MCF 10A (cell line): ENCODE measurements at places on chromosomes 11 and 22.
A peak's percentile ranks its signal among the peaks of the same experiment; 100 is the strongest.

- no peak for DNase-seq
Measured at GRCh38 chr22:39237318-39238100, 7.3 kb downstream of the PDGFB start.

DNA sequence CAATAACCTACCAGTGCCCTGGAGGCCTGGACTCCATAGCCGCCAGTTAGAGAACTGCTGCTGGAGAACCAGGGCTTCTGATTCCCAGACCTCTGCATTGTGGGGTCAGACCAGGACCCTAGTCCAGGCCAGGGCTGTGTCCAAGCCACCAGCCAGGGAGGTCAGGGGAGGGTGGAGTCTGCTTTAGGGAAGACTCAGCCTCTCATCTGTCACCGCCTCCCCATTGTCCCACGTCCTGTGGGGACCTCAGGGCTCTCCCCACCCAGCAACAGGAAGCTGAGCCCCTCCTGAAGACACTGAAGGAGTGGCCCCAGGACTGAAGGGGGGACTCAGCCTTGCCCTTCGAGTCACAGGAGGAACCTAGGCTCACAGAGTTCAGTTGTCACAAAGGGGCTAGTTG, 41.2 kb downstream of the PDE2A start:
- no peak for DNase-seq

DNA sequence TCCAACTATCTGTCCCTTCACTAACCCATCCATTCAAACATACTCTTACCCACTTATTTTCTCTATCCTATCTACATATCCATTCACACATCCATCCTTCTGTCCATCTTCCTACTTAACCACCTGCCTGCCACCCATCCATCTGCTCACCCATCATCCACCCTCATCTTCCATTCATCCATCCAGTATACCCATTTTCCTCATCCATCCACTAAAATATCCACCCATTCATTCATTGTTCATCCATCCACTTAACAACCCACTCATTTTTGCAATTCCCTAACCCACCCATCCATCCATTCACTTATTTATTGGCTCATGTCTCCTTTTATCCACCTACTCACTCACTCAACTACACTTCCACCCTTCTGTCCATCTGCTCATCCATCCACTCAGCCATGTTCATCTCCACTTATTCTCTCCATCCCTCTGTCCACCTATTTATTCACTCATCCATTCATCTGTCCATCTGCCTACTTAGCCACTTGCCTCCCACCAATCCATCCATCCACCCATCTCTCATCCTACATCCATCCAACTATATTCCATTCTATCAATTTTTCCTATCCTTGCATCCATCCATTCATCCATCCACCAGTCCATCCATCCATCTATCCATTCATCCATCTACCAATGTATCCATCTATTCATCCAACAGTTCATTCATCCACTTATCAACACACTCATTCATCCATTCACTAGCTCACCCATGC, 10.6 kb downstream of the LHFPL7 start:
- DNase-seq: no peak

- DNase-seq: no peak
Measured at GRCh38 chr11:43010042-43010441, 301.8 kb upstream of the API5 start.

DNA sequence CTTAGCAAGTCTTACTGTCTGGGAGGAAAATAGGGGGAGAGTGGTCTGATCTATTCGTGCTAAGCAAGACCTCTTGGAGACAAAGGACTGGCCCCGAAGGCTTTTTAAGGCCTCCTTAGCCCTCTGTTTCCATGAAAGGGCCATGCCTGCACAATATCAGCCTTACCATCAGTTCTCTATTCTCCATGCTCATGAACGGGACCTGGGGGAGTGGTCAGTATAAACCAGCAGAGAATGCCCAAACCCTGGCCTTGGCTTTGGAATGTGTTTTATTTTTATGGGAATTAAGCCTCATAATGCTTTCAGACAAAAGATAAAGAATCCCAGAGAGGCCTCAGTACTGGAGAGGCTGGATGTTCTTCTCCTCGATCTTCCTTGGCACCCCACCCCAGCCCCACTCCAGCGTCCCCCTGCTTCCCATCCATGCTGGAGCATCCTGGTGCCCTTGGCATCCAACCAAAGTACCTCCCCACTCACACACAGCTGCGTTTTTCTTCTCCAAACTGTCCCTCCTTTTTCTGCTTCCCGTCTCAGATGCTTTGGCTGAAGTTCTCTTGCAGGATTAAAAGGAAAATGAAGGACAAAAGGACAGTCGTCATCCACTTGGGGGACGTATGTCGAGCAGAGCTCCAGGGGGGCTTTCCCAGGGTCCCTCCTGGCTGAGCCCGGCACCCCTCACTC, 18.6 kb downstream of the FXYD6 start:
- DNase-seq: no peak

GRCh38 chr11:131129474-131129873, 213.2 kb upstream of the SNX19 start:
- DNase-seq: no peak

DNA sequence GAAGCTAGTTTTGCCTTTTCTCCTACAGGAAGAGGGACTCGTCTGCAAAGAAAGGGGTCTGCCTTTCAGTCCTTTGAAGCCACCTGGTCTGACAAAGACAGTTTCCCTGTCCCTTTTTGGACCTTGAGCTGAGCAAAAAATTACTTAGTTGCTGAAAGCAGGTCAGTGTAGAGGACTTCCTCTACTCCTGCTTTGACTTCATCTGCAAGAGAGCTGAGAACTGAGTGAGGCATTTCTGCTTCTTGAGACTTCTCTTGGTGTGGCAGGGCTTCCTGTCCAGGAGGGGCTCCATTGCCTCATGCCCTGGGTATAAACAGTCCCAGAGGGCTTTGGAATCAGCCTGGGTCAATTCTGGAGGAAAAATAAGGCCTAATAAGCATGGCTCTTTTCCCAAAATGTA, 73.1 kb downstream of the ZNRF3 start:
- DNase-seq: no peak

- DNase-seq: no peak
Measured at GRCh38 chr11:77191429-77191822, 63.4 kb downstream of the MYO7A start.

GRCh38 chr22:31750365-31751284, 693 bp upstream of the PRR14L start:
- DNase-seq: no peak

GRCh38 chr11:95066716-95067038, at the start of gene SRSF8:
TSS of gene SRSF8 (plus strand) at chr11:95066919. CDS start at chr11:95067227, 308 bp downstream.
- no peak for DNase-seq

- peak; percentile 16 for DNase-seq
Measured at GRCh38 chr22:41047801-41048211, 44.6 kb upstream of the EP300 start.

DNA sequence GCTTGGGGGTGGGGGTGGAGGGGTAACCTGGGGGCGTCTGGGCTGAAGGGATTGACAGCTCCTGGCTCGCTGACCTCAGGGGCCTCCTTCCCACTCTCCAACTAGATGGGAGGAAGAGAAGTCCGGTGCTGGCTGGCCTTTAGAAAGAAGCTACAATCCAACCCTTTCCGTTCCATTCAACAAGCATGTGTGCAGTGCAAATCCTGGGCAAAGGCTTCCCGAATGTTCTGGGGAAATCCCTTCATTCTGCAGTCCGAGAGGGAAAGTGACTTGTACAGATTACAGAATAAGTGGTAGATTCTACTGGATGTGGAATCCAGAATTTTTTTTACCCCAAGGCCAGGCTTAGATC, 149.9 kb downstream of the FEZ1 start:
- no peak for DNase-seq

GRCh38 chr11:34174412-34175041, 69.1 kb downstream of the NAT10 start:
- peak; percentile 76 for DNase-seq

- peak; percentile 47 for DNase-seq
Measured at GRCh38 chr11:107785401-107785800, 73.2 kb downstream of the SLC35F2 start.

DNA sequence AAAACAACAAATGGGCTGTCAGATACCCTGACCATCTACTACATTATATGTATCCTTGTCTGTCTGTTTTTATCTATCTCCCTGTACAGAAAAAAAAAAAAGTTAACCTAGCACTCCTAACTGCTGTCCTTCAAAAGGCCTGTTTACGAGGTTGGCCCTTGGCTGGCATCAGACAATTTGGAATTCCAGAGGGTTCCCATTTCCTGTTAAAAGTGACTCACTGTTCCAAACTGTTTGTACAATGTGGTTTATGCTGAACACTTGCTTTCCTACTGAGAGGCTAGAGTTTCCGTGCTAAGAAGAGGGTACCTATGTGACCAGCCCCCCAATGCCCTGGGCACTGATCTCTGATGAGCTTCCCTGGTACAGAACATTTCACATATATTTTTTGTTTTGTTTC, 65.9 kb upstream of the HMGXB4 start:
- DNase-seq: peak; percentile 77

DNA sequence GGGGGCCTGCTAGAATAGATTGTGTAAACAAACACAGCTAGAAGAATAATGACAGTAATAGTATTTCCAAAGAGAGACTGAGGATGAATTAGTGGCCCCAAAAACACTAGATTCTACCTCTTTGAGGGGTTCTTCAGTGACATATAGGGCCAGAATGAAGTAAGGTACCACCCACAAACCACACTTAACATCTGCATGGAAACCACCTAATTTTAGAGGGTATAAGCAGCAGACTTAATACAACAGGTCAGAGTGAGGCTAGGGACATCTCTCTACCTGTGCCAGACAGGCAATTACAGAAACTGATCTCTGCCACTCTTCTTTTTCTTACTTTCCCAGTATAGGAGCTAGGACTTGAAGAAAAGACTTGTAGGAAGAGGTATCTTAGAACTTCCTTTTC, 20.1 kb downstream of the ELP4 start:
- no peak for DNase-seq

GRCh38 chr22:20457506-20458240, 20.0 kb upstream of the SCARF2 start:
- DNase-seq: no peak

DNA sequence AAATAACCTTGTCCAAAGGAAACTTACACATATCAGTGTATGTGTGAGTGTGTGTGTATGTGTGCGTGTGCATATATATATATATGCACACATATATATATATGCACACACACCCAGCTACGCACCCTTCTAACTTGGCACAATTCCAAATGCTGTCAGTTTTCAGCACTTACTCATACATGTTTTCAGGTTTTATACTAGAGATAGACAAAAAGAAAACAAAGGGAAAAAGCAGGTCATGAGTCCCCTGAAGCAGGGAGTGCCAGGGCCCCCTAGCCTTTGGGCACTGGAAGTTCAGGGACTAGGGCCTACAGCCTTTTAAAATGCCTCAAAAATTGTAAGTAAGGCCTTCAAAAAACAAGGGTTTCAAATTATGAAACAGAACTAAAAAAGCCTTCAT, 265.4 kb downstream of the CADM1 start:
- DNase-seq: peak; percentile 39

DNA sequence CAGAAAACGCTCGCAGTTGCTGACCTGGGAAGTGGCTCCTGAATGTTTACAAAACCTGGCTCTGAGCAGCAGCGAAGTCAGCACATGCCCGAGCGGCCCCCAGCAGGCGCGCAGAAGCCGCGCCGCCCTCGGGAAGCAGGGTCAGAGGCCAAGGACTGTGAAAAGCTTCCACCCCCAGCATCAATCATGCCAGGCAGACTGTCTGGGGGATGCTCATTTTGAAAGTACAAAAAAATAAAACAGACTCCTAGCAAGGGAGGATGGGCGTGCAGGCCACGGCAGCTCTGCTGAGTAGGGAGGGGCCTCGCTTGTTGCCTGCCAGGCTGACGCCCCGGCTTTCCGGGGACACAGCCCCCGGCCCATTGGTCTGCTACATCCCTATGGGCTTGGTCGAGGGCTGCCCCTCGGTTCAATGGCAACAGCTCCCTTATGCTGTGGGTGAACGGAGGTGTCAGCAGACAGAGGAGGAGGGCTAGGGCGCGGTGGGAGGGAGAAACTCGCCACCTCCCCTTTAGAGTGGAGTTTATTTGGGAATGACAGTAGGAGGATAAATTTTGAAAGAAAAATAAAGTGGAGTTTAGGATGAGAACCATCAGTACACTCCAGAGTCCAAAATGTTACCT, 37.7 kb upstream of the GNB1L start:
- DNase-seq: peak; percentile 41

DNA sequence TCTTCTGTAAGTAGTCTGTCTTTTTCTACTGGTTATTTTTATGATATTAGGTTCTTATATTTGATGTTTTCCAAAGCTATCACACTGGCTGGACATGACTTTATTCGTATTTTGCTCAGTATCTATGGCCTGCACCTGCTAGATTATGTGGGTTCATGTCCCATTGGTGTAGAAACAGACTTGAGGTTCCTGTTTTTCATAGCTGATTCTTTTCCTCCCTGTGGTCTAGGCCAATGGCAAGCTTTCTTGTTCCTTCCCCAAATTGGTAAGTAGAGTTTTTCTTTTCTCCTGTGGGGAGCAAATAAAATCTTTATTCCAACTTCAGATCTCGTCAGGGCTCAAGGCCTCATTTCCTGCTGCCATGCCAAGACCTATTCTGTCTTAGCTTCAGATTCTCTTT, 30.2 kb upstream of the SWAP70 start:
- no peak for DNase-seq

DNA sequence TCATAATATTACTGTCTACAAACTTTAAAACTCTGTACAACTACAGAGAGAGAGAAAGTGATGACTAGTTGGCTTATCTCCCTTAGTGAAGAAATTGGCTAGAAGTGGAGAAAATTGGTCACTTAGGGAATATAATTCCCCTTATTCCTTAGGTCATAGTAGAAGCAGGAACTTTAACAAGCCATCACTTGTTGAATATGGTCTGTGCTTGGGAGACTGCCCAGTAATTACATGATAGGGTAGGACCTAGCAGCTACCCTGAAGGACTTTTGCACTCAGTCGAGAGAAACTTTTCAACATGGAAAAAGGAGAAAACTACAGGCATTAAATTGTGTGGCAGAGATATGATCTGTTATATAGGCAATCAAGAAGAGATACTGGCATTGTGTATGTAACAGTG, 576.5 kb upstream of the CCDC90B start:
- DNase-seq: no peak

DNA sequence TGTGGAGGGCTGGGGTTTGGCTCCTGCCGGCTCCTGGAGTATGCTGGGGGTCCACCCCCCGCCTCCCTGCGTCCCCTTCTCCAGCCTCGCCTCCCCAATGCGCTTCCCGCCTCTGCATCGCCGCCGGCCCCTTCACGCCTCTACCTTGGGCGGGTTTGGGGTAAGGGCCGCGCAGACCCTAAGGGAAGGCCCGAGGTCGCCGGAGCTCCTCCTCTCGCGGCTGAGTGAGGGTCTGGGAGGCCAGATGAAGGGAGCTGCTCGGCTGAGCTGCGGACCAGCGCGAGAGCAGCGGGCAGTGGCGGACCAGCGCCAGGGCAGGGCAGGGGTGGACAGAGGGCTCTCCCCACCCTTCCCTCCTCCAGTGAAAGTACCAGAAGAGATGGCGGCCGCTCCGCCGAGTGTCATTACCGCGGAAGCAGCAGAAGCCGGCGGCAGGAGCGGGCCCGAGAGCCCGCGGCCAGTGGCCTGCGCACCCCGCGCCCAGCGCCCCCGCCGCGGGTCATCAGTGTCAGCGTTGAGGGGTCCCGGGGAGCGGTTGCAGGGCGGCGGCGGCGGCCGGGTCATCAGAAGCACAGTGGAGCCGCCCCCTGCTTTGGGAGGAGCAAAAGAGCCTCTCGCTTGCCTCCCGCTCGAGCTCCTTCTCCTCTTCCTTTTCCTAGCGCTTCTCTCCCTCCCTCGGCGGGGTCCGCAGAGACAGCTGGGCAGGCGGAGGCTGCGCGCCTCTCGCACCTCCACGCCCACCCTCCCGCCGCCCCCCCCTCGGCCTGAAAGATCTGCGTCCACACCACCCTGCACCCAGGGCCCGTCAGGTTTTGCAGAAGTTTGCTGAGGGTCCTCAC, 255.6 kb upstream of the CADM1 start:
- DNase-seq: no peak
